Activated naive CD8-positive, alpha-beta T cell treated with anti-CD3 and anti-CD28 coated beads for 36 hours (primary cell): ENCODE measurements at places on chromosomes 11 and 22. TPM values are rescaled to one million over a fixed set of nuclear protein-coding genes. Genes with fewer than 3 reads are reported as not detected.

DNA sequence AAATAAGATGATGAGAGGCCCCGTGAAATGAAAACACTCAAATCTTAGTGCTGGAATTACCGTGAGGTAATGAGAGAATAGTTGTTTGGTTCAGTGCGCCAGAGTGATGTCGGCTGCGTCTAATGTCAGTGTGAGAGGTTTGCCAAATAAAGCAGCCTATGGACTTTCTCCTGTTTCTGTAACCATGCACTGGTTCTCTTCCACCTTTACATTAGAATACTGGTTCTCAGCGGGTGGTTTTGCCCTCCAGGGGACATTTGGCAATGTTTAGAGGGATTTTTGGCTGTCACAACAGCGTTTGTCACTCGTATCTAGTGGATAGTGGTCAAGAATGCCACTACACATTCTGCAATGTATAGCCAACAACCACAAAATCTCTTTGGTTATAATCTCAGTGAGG, 1.1 kb downstream of the OOSP4B start:
- H3K27me3 ChIP-seq = peaks cover 9% of the 10 kb centered on the region
- no peak overlapping the region for H3K27ac ChIP-seq
- DNase-seq = no peak
- no peaks in the 10 kb centered on the region for H3K36me3 ChIP-seq
- no peaks in the 10 kb centered on the region for H3K4me1 ChIP-seq

DNA sequence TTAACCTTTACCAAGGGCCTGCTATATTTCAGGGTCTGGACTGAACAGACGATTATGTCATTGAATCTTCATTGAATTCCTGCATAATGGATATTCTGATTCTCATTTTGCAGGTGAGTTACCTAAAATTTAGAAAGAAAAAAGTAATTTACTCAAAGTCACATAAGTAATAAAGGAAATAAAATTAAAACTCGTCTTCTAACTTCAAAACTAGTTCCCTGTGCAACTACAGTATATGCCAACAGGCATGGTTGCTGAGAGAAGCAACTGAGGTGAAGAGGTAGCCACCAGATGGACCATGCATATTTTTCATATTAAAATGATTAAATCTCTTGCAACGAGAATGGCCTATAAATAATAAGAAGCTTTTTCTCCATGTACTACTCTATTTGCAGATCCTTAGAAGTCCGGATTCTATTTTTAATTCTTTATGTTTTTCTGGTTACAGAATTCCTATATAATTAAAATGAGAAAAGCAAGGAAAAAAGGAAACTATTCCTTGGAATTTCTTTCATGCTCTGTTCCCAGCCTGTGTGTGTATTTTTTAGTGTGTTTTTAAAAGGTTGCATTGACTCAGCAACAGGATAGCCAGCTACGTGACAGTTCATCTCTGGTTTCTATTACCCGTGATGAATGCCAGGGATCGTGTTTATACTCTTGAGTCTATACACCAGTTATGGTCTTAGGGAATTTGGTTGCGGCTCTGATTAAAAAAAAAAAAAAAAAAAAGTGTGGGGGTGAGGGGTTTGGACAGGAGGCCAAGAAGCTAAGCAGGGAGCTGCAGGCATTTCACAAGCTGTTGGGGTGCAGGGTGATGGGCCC, 186.8 kb downstream of the ETS1 start:
- peaks cover 27% of the 10 kb centered on the region for H3K4me1 ChIP-seq
- H3K4me3 ChIP-seq = no peak overlapping the region
- H3K27me3 ChIP-seq = no peaks in the 10 kb centered on the region
- no peak overlapping the region for H3K27ac ChIP-seq
- no peaks in the 10 kb centered on the region for H3K36me3 ChIP-seq

GRCh38 chr11:110173811-110174644, 80.8 kb downstream of the ZC3H12C start:
- H3K27ac ChIP-seq = no peak overlapping the region
- peaks cover 11% of the 10 kb centered on the region for H3K27me3 ChIP-seq
- DNase-seq = peak; percentile 53
- H3K36me3 ChIP-seq = no peaks in the 10 kb centered on the region
- H3K4me1 ChIP-seq = peaks cover 7% of the 10 kb centered on the region
- no peak overlapping the region for H3K4me3 ChIP-seq

The PNPLA3 gene
- total RNA-seq = 0.39 TPM

DNA sequence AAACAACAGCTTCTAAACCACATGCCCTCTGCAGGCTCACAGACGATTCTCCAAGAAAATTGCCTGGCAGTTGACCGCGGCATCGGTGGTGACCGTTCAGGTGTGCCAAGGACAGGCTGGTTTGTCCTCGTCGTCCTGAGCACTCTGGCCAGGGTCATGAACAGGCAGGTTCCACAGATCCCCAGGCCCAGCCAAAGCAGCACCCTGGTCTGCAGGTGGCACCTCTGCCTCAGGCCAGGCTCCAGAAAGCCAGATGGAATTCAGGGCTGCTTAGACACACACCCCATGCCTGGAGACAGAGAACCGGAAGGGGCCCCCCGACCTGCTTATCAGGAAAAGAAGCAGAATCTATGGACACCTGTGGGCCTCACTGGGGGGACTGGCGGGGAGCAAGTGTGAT, 338.7 kb downstream of the BRD1 start:
- no peak overlapping the region for H3K4me3 ChIP-seq
- no peak for DNase-seq
- H3K36me3 ChIP-seq = no peaks in the 10 kb centered on the region
- no peak overlapping the region for H3K27ac ChIP-seq
- no peaks in the 10 kb centered on the region for H3K27me3 ChIP-seq

The APLNR gene
- not detected for total RNA-seq

DNA sequence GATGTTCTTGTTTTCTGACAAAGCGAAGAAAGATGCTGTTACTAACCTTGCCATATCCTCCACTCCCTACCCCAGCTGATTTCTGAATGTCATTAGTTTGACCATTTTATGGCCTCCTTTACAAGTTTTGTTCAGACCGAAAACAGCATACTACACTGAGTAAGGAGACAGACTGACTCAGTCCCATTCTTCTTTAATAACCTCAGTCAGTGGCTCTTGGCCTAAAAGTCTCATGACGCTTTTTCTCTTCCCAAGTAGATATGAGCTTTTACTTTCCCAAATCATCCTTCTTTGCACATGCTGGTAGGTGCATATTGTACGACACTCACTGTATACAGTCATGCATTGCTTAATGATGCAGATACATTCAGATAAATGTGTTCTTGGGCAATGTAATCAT, 8.0 kb upstream of the FIBIN start:
- no peak for DNase-seq
- no peaks in the 10 kb centered on the region for H3K36me3 ChIP-seq
- no peak overlapping the region for H3K27ac ChIP-seq
- H3K27me3 ChIP-seq = no peaks in the 10 kb centered on the region
- no peak overlapping the region for H3K4me3 ChIP-seq
- H3K4me1 ChIP-seq = no peaks in the 10 kb centered on the region

The OR51I1 gene
- not detected for total RNA-seq

The DDX25 gene
- total RNA-seq = 0.26 TPM

DNA sequence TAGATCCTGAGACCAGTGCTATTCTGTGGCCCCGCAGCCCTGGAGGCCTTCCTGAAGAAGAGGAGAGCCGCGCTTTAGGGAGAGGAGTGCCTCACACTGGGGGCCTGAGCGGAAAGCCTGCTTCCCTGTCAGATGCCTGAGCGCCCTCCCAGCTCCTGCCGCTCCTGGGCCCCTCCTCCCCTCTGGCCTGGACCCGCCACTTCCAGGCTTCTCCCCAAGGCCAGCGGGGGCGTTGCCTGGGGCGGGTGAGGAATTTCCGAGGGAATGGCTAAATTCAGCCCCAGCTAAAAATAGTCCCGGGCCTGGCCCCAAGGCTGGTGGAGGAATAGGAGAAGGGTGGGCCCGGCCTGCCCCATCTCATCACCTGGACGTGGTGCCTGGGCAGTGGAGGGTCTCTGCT, 15.4 kb downstream of the ARHGEF17 start:
- no peaks in the 10 kb centered on the region for H3K27me3 ChIP-seq
- H3K4me1 ChIP-seq = peaks cover 8% of the 10 kb centered on the region
- no peak for DNase-seq
- H3K4me3 ChIP-seq = no peak overlapping the region
- H3K36me3 ChIP-seq = no peaks in the 10 kb centered on the region
- H3K27ac ChIP-seq = no peak overlapping the region

DNA sequence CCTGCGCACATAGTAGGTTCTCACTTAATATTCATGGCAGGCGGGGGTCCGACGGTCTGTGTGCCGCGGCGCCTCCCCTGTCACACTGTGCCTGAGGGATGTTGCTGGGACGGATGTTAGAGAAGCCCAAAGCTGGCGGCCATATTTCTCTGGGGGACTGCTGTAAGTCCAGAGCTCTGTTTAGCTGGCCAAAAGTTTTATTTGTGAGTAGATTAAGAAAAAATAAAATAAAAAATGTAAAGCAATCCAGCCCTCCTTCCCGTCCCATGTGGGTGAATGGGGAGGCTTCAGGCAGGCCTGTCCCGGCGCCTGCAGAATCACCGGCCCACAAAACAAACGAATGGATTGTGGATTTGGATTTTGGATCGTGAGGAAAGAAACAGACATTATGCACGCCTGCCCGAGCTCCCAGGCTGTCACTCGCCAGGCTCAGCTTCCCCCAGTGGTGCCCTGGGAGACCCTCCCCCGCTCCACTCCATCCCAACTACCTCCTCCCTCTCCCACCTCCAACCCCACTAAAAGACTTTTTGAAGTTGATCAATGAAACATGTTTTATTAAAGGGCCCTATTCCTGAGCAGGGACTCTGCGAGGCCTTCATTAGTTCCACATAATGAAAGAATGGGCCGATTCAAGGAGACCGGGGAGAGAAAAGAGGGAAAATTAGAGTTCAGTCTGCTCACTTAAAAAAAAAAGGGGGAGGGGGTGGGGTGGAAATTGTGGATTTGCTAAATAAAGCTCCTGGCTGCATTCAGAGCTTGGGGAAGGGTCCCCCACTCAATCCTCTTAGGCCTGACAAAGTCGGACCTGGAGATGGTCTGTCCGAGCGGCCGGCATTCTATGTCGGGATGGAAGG, 20.4 kb upstream of the SCUBE1 start:
- no peaks in the 10 kb centered on the region for H3K36me3 ChIP-seq
- H3K4me1 ChIP-seq = no peaks in the 10 kb centered on the region
- no peak for DNase-seq
- peaks cover 13% of the 10 kb centered on the region for H3K27me3 ChIP-seq

DNA sequence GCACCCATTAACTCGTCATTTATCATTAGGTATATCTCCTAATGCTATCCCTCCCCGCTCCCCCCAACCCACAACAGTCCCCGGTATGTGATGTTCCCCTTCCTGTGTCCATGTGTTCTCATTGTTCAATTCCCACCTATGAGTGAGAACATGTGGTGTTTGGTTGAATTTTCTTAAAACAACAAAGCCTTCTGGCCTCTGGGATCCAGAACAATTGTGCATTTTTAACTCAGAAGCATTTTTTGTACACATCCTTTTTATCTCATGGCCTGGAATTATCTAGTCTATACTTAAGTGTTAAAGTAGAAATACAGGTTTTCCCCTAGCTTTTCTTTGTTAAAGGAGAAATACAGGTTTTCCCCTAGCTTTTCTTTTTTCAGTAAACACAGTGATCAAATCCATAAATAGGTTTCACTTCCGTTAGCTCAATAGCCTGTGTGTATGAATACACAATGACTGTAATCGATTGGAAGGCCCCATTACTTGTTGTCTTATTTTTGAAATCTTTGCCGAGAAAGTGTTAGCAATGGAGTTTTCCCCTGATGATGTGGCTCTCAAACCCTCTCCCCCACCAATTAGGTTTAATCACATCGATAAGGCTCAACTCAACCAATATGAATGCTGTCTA, 125.6 kb upstream of the PITPNB start:
- no peaks in the 10 kb centered on the region for H3K36me3 ChIP-seq
- H3K27ac ChIP-seq = no peak overlapping the region
- H3K4me3 ChIP-seq = no peak overlapping the region
- no peaks in the 10 kb centered on the region for H3K27me3 ChIP-seq
- DNase-seq = no peak
- no peaks in the 10 kb centered on the region for H3K4me1 ChIP-seq

- no peak overlapping the region for H3K4me3 ChIP-seq
- H3K36me3 ChIP-seq = no peaks in the 10 kb centered on the region
- peaks cover 10% of the 10 kb centered on the region for H3K4me1 ChIP-seq
- H3K27ac ChIP-seq = peak overlapping the region; percentile 88
These were observed 119.8 kb upstream of the ARHGAP20 start for GRCh38 chr11:110832080-110832479.

DNA sequence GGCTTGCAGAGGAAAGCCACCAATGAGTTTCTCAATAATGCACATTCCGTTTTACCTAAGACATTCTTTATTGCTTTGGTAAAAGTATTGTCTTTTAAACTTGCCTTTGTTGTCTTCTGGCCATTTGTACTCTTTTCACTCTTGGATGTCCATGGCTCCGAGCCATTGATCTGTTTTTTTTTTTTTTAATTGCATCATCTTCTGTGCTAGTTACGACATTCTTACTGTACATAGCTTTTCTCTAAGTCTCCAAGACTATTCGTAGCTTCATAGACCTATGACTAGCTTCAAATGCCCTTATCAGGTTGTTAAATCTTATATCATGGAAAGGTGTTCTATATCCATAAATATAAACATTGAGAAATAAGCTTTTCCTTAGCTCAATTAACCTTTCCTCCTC, 1522.6 kb downstream of the FAM181B start:
- H3K4me1 ChIP-seq = no peaks in the 10 kb centered on the region
- DNase-seq = no peak
- H3K4me3 ChIP-seq = no peak overlapping the region
- H3K36me3 ChIP-seq = no peaks in the 10 kb centered on the region
- no peaks in the 10 kb centered on the region for H3K27me3 ChIP-seq

The KRTAP5-7 gene
- total RNA-seq = not detected

The HSD17B12 gene
- total RNA-seq = 56.0 TPM

DNA sequence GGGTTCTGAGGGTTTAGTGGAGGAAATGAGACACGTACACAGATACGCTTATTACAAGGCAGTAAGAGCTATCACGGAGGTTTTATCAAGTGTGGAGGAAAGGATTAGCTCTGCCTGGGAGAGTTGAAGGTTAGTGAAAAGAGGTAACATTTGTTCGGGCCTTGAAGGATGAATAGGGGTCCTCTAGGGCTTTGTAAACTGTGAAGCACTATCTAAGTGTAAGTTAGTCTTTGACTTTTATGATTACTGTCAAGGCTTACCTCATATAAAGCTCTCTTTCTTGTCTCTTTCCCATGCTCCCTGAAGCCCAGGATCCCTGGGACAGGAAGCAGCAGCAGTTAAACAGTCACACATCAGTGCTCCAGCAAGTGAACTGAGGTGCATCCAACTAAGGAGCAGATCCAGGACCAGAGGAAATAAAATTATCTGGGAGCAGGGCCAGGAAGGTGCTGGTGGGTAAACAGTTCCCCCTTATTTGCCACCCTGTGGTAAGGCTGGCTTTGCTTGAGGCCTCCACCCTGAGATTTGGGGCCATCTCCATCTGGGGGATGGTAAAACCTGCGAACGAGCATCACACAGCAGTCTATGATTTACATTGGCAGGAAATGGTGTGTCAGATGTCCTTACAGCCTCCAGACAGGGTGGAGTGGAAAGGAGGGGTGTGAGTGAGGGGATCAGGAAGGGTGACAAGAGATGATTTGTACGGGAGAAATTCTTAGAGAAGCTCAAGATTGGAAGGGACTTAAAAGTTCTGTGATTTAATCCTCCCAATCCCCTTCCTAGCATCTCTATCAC, 27.2 kb downstream of the GVQW3 start:
- no peaks in the 10 kb centered on the region for H3K27me3 ChIP-seq
- H3K27ac ChIP-seq = no peak overlapping the region
- no peaks in the 10 kb centered on the region for H3K36me3 ChIP-seq
- no peaks in the 10 kb centered on the region for H3K4me1 ChIP-seq

- H3K36me3 ChIP-seq = no peaks in the 10 kb centered on the region
- no peak for DNase-seq
These were observed 22.6 kb downstream of the AMOTL1 start for GRCh38 chr11:94790661-94791180.

- H3K27me3 ChIP-seq = no peaks in the 10 kb centered on the region
- H3K27ac ChIP-seq = no peak overlapping the region
- peaks cover 6% of the 10 kb centered on the region for H3K4me1 ChIP-seq
- DNase-seq = no peak
- H3K36me3 ChIP-seq = peaks cover 11% of the 10 kb centered on the region
These were observed 4.9 kb downstream of the MACROD1 start for GRCh38 chr11:64161037-64161436.
